Femur (tissue), 1 donor: ENCODE measurements at places on chromosomes 11 and 22.

DNA sequence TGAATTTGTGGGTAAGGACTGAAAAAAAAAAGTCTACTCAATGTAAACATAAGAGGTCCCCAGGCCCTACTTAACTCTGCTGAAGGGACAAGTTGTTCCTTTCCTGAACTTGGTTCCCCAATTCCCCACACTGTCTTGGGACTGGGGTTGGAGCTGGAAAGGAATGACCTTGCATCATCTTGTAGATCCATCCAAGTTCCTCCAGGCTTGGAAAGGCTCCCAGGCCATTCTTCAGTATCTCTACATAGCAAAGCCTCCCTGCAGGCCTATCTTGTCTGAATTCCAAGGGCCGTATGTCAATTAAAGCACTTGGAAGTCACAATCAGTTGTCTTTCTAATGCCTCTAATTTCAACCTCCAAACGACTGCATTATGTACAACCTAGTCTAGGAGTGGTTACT lies 361.2 kb downstream of the TMEM135 start:
- DNase-seq: peak; percentile 65

DNA sequence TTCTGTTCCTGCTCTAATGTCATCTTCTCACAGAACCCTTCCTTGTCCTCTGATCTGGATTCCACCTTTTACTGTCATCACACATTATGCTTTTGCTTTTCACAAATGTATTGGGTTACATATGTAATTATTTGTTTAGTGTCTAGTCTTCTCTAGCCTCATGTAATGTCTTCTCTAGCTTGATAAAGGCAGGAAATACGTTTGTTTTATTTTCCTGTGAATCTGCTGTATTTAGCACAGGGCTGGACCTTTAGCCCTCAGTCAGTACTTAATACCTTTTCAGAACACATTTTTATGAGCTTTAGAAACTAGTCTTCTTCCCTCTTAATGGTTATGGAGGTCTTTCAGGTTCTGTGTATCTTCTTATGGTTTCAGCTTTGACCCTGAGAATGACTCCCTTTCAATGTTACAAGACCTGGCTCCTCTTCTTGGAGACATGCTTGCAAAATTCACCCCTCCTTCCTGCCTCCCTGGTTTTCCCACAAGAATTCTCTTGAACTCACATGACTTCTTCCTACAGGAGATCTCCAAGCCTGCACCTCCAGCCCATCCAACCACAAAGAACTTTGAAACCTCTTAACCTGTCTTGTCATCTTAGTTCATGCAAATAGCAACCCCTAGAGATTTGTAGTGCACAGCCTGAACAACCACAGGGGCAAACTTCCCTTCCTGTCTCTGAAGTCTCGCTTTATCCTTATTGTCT lies 132.7 kb upstream of the DDI1 start:
- no peak for DNase-seq

GRCh38 chr11:71991494-71991893 lies 7.2 kb upstream of the IL18BP start:
- no peak for DNase-seq

DNA sequence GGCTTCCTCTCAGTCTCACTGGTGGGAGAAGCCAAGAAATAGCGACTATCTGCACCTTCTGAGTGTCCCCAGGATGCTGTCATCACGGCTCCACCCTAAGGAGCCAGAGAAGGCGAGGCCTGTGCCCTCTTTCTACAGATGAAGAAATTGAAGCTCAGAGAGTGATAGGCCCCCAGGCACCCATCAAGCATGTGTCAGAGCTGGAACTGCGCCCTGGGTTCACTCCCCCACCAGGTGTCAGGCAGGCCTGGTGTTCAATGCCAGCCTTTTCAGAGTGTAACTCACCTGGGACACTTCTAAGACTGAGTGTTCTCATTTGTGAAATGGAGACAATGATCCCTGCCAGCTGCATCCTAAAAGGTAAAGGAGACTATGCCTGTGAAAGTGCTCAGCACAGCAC lies 127.3 kb upstream of the SEZ6L start:
- DNase-seq: no peak

GRCh38 chr11:110874437-110875030 lies 162.3 kb upstream of the ARHGAP20 start:
- DNase-seq: no peak

DNA sequence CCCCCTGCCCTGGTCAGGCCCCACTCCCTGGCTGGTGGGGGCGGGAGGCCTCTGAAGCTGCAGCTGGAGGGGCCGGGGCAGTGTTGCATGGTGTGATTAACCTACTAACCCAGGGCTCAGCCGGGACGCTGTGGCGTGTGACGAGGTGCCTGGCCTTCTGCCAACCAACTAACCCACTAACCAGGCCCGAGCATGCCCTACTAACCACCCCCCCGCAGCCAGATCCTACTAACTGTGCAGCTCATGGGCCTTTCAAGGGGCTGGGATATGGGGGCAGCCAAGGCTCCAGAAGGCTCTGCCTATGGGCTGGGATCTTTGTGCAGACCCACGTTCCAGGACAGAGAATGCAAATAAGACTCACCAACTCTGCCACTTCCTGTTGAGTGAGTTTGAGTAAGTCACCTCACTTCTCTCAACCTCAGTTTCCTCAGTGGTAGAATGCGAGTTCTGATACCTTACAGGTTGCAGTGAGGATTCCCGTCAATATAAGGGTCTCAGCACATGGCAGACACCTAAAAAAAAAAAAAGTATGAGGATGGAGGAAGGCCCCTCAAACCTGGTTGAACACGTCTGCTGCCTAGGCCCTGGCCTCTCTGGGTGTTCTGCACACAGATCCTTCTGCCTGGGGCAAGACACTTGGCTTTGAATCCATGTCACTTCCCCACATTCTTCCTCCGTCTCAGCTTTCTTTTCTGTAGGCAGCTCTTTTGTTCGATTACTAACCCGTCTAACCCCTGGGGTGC lies 14.1 kb downstream of the MIAT start:
- DNase-seq: no peak

GRCh38 chr11:100329352-100329751 lies 357.7 kb upstream of the ARHGAP42 start:
- DNase-seq: no peak
